ENCODE measurements at places on chromosomes 3 and 15. TPM values are rescaled to one million over a fixed set of nuclear protein-coding genes. Genes with fewer than 3 reads are reported as not detected.
A peak's percentile ranks its signal among the peaks of the same experiment; 100 is the strongest.

The GCSAM gene
- not detected for total RNA-seq

The IQCH gene
- 1.00 TPM for total RNA-seq

The RAB7A gene
- 157 TPM for total RNA-seq

The DNAH1 gene
- 2.6 TPM for total RNA-seq

DNA sequence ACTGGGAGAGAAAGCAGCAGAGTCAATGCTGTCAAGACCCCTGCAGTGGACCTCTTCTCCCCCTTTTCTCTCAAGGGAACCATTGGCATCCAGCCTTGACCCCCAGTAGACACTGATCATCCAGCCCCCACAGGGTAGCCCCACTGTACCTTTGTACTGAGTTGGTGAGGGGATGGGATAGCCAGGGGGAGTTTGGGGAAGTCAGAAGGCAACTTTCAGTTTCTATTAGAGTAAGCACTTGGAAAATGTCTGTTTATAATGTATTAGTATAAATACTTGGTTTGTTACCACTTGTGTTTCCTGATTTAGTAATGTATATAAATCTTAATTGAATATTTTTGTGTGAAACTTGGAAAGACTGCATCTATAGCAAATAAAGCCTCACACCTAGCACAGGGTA, 25.0 kb downstream of the DAG1 start:
- H3K4me1 ChIP-seq = peaks cover 6% of the 10 kb centered on the region
- no peaks in the 10 kb centered on the region for H3K36me3 ChIP-seq
- H3K27me3 ChIP-seq = no peaks in the 10 kb centered on the region
- no peak for DNase-seq

DNA sequence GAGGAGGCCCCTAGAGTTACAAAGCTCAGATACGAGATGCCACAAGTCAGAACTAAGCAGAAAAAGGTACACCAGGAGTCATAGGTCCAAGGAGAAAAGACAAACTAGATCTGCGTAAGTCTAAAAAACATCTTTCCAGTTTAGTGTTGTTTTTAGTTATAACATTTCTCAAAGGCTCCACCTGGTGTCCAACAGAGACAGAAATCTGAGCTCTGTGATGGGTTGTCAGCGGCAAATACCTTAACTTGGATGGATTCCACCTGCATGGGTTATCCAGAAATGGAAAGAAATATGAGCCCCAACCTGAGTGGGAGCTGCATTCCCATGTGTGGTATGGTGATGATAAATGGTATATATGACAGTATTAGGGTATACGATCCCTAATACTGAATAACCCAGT, 238.6 kb upstream of the CHRM5 start:
- H3K27ac ChIP-seq = no peak overlapping the region
- H3K36me3 ChIP-seq = no peaks in the 10 kb centered on the region

DNA sequence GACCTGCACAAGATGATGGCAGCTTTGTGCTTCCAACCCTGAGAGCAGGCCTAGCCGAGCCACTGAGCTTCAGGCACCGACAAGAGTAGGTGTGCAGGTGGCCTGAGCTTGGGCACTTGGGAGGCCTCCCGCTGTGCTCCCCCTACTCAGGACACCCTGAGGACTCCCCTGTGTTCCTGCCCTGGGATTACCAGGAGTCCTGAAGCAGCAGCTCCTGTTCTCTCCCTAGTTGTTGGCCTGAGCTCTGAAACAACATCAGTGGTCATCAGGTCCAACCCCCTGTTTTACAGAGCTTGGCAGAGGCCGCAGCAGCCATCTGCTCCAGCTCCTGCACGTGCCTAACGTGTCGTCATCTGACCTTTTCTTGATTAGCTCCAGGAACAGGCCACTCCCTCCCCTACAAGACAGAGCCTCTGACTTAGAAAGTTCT, 8.0 kb upstream of the MESP2 start:
- H3K4me1 ChIP-seq = no peaks in the 10 kb centered on the region
- no peaks in the 10 kb centered on the region for H3K36me3 ChIP-seq
- no peak overlapping the region for H3K27ac ChIP-seq
- no peak overlapping the region for H3K4me3 ChIP-seq

DNA sequence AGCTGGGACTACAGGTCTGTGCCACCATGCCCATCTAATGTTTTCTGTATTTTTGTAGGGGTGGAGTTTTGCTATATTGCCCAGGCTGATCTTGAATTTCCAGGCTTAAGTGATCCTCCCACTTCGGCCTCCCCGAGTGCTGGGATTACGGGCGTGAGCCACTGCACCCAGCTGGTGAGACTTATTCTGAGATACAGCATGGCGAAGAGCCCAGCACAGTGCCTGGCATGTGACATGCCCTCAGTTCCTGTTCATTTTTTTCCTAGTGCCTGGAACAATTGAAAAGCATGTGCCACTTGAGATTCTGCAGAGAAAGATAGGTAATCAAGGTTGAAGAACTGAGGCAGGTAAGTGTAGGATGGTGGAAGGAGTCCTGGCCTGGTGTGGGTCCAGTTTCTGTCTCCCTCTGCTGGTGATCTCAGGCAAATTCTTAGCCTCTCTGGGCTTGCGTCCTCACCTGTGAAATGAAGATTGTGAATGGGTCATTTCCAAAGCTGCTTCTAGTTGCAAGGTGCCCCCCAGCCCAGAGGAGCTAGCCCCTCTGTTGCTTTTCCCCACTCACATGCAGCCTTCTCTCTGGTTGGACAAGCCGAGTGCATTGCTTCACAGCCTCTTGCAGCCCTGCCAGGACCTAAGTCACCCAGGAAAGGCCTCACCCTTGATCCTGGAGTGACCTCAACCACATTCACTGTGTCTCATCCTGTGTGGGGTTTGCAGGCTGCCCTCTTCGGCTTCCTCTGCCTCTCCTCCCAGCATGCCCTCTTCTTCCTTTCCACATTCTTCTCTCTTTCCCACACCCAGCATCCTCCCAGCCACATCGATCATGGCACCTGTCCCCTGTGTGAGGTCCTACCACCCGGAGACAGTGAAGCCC, 4.3 kb upstream of the RHCG start:
- H3K27me3 ChIP-seq = peaks cover 49% of the 10 kb centered on the region
- no peaks in the 10 kb centered on the region for H3K36me3 ChIP-seq
- no peak for DNase-seq
- H3K4me1 ChIP-seq = no peaks in the 10 kb centered on the region
- H3K4me3 ChIP-seq = no peak overlapping the region
- peak overlapping the region; percentile 14 for H3K27ac ChIP-seq

- no peak for DNase-seq
- H3K4me3 ChIP-seq = no peak overlapping the region
- H3K4me1 ChIP-seq = no peaks in the 10 kb centered on the region
- no peaks in the 10 kb centered on the region for H3K27me3 ChIP-seq
- H3K27ac ChIP-seq = no peak overlapping the region
Measured at GRCh38 chr3:143571548-143571947, 276.7 kb downstream of the SLC9A9 start.

DNA sequence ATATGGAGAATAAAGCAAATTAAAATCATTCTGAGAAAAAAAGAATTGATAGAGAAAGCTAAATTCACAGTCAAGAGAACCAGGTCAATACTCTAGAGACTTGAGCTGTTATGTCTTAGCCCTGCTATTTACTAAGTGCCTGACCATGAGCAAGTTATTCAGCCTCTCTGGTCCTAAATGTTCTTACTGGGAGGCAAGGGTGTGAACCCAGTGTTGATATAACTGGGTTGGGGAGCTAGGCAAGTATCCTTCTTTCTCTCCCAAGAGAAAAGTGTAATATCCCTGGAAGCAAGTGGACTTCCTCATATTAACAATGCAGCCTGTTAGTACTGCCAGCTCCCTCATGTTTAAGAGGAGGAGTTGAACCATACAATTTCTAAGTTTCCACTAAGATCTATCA, 488.9 kb upstream of the RASGRP1 start:
- no peaks in the 10 kb centered on the region for H3K27me3 ChIP-seq
- H3K4me3 ChIP-seq = no peak overlapping the region
- no peak for DNase-seq
- H3K4me1 ChIP-seq = no peaks in the 10 kb centered on the region
- no peaks in the 10 kb centered on the region for H3K36me3 ChIP-seq

DNA sequence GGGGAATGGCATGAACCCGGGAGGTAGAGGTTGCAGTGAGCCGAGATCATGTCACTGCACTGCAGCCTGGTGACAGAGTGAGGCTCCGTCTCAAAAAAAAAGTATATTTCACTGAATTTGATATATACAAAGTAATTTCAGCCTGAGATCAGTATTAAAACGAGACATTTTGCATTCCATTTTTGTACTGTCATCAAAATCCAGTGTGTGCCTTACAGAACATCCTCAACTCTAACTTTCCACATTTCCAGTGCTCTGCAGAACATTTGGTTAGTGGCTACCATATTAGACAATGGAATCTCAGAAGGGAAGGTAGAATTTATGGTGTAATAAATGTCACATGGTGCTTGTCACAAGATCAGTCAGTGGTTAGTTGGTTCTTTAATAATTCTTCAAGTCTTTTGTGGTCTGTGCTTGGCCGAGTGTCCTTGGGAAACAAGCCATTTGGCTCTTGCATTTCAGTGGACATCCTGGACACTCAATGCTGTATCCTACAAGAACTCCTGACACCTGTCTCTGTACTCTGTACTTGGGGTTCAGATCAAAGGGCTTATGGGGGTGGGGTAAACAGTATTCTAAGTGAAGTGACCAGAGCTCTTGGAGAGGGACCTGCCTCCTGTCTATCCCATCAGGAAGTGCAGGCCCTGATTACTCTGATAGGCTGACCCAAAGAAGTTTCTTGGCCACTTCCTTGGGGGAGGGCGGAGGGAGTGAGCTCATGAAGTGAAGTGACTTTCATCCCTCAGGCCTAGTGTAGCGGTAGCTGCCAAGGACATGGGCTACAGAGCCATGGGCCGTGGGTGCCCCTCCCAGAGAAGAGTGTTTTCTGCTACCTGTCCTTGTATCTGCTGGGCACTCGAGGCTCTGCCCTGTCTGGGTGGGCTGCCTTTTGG, 3.7 kb downstream of the ACVR2B start:
- H3K4me1 ChIP-seq = peaks cover 35% of the 10 kb centered on the region
- DNase-seq = no peak
- peaks cover 9% of the 10 kb centered on the region for H3K36me3 ChIP-seq
- H3K27me3 ChIP-seq = no peaks in the 10 kb centered on the region
- H3K27ac ChIP-seq = peak overlapping the region; percentile 58
- H3K4me3 ChIP-seq = peak overlapping the region; percentile 69

GRCh38 chr3:78285032-78285728, 1245.3 kb downstream of the ROBO2 start:
- no peak overlapping the region for H3K27ac ChIP-seq
- H3K27me3 ChIP-seq = peaks cover 3% of the 10 kb centered on the region
- H3K36me3 ChIP-seq = peaks cover 4% of the 10 kb centered on the region
- no peak for DNase-seq

GRCh38 chr15:101554115-101554915, 64.8 kb upstream of the PCSK6 start:
- no peak for DNase-seq
- H3K27me3 ChIP-seq = peaks cover 18% of the 10 kb centered on the region
- H3K4me3 ChIP-seq = no peak overlapping the region
- H3K4me1 ChIP-seq = no peaks in the 10 kb centered on the region
- H3K27ac ChIP-seq = no peak overlapping the region
- H3K36me3 ChIP-seq = no peaks in the 10 kb centered on the region

DNA sequence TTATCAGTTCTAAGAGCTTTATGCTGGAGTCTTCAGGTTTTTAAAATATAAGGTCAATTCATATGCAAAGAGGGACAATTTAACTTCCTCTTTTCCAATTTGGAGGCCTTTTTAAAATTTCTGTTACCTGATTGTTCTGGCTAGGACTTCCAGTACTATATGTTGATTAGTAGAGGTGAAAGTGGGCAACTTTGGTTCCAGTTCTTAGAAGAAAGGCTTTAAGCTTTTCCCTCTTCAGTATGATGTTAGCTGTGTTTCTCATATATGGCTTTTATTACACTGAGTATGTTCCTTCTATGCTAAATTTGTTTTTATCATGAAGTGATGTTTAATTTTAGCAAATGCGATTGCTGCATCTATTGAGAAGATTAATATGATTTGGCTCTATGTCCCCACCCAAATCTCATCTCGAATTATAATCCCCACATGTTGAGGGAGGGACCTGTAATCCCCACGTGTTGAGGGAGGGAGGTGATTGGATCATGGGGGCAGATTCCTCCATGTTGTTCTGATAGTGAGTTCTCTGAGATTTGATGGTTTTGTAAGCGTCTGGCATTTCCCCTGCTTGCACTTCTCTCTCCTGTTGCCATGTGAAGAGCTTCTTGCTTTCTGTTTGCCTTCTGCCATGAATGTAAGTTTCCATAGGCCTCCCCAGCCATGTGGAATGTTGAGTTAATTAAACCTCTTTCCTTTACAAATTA, 33.8 kb downstream of the FAIM start:
- no peak overlapping the region for H3K4me3 ChIP-seq
- no peak for DNase-seq

DNA sequence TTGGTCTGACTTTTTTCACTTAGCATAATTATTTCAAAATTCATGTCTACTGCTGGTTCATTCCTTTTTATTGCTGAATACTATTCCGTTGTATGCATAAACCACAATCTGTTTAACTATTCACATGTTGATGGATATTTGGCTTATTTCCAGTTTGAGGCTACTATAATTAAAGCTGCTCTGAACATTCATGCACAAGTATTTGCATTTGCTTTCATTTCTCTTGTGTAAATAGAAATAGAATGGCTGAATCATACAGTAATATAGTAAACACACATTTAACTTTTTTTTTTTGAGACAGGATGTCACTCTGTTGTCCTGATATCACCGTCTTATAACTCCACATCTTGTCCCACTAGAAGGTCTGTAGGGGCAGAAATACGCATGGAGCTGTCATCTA, 57.3 kb downstream of the NMNAT3 start:
- H3K4me3 ChIP-seq = no peak overlapping the region
- DNase-seq = no peak
- H3K27ac ChIP-seq = no peak overlapping the region
- H3K36me3 ChIP-seq = peaks cover 7% of the 10 kb centered on the region
- no peaks in the 10 kb centered on the region for H3K4me1 ChIP-seq
- no peaks in the 10 kb centered on the region for H3K27me3 ChIP-seq

- DNase-seq = no peak
- no peak overlapping the region for H3K27ac ChIP-seq
- no peak overlapping the region for H3K4me3 ChIP-seq
- no peaks in the 10 kb centered on the region for H3K27me3 ChIP-seq
Measured at GRCh38 chr3:46030626-46031025, 3.3 kb upstream of the XCR1 start.

- DNase-seq = no peak
- H3K36me3 ChIP-seq = no peaks in the 10 kb centered on the region
- H3K4me3 ChIP-seq = no peak overlapping the region
- H3K4me1 ChIP-seq = peaks cover 13% of the 10 kb centered on the region
- no peak overlapping the region for H3K27ac ChIP-seq
- H3K27me3 ChIP-seq = no peaks in the 10 kb centered on the region
Measured at GRCh38 chr3:147493666-147494065, 84.5 kb downstream of the ZIC1 start.

GRCh38 chr3:150094150-150094933, 123.6 kb upstream of the PFN2 start:
- DNase-seq = no peak
- H3K27ac ChIP-seq = no peak overlapping the region
- H3K27me3 ChIP-seq = peaks cover 6% of the 10 kb centered on the region
- H3K4me1 ChIP-seq = peaks cover 17% of the 10 kb centered on the region
- no peaks in the 10 kb centered on the region for H3K36me3 ChIP-seq

- no peaks in the 10 kb centered on the region for H3K27me3 ChIP-seq
- H3K36me3 ChIP-seq = no peaks in the 10 kb centered on the region
- H3K4me3 ChIP-seq = no peak overlapping the region
- no peak for DNase-seq
- H3K4me1 ChIP-seq = peaks cover 10% of the 10 kb centered on the region
Measured at GRCh38 chr3:41317298-41317697, 118.0 kb downstream of the CTNNB1 start.

- H3K36me3 ChIP-seq = no peaks in the 10 kb centered on the region
- no peaks in the 10 kb centered on the region for H3K27me3 ChIP-seq
- H3K27ac ChIP-seq = no peak overlapping the region
- no peak for DNase-seq
- peaks cover 1% of the 10 kb centered on the region for H3K4me1 ChIP-seq
Measured at GRCh38 chr3:101527906-101528305, 14.9 kb upstream of the SENP7 start.

All from type B pancreatic cell (in vitro differentiated cells).